ENCODE measurements at places on chromosomes 7 and 10.

DNA sequence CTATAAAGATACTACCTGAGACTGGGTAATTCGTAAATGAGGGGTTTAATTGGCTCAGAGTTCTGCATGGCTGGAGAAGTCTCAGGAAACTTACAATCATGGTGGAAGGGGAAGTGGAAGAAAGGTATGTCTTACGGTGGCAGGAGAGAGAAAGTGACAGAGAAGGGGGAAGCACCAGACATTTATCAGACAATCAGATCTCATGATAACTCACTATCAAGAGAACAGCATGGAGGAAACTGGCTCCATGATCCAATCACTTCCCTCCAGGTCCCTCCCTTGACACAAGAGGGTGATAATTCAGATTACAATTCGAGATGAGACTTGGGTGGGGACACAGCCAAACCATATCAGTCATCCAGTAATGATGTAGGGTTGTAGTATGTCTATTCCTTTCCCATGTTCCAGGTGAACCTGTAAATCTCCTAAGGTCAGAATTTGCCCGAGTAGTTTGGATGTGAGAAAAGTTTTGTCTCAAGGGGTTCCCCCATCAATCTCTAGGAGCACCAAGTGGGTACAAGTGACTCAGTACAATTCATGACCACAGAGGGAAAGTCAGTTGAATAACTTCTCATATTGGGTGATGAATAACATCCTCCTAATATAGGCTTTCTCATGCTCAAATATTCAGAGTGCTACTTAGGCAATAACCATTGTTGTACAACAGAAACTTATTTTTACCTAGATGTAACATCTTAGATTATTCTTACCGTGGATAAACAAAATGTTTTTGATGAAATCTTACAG lies 39.7 kb upstream of the MTPN start:
- no peak for ATAC-seq

GRCh38 chr10:62373639-62373994 lies 552 bp upstream of the ZNF365 start:
- no peak for ATAC-seq

DNA sequence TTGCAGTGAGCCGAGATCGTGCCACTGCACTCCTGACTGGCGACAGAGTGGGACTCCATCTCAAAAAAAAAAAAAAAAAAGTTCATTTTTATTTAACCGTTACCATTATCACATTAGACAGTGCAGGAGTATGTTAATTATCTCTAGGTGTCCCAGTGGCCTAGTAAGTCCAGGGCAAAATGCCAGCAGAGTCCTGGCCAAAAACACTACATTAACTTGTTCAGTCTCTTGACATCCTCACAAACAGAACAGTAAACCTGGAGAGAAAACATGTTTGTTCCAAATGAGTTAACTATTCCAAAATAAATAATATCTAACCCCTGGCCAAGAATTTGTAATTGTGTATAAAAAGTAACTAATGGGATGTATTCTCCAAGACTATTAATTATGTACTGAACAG lies 43.2 kb downstream of the PTPRZ1 start:
- no peak for ATAC-seq

GRCh38 chr7:15681186-15681585 lies 5.3 kb downstream of the MEOX2 start:
- no peak for ATAC-seq

DNA sequence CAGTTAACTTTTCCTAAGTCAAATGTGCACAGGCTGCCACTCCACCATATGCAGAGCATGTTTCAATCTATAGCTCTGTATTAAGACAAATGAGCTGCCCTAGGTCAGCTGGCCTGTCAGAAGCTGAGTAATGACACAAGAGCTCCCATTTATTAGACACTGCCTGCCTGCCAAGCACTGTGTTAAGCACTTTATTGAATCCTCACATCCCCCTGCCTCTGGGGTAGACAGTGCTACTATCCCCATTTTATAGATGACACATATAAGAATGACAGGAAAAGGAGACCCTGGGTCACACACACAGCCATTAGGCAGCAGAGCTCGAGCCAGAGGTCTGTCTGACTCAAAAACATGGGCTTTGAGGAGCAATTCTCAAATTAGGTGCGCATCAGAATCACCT lies 179.8 kb upstream of the PDE1C start:
- no peak for ATAC-seq

GRCh38 chr10:49518982-49519578 lies 19.8 kb downstream of the ERCC6 start:
- ATAC-seq = no peak

- ATAC-seq = no peak
Observed at GRCh38 chr7:30436046-30436445, 42.5 kb downstream of the NOD1 start.

DNA sequence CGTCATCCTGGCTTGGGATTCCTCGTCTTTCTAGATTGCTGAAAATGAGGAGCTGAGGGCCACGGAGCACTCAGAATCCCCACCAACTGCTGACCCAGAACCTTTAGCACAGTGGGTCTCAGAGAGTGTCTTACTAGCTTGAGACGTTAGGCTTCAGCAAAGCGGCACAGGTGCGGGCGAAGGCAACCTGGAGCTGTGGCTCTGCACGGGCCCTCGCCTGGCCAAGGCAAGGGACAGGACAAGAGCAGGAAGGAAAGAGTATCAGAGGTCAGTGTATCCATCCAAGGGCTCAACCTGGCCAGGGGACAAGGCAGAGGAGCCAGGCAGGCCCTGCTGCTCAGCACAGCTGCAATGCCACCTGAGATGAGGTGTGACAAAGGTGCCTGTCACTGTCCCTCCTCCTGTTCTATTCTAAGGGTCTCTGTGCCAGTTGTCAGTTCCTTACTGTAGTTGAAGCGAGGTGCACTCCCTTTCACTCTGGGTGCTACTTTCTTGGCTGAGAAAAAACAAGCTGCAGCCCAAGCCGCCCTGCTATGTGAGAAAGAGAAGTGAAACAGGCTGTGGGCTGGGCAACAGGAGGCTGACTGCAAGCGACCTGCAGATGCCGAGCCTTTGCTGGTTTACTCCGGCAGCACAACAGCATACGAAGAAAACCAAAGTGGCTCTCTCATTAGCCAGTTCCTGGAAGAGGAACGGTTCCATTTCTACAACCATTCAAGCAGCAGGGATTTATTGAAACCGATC lies 33.3 kb upstream of the KDM7A start:
- ATAC-seq = no peak

- no peak for ATAC-seq
Observed at GRCh38 chr7:18064242-18064838, 36.7 kb upstream of the PRPS1L1 start.

DNA sequence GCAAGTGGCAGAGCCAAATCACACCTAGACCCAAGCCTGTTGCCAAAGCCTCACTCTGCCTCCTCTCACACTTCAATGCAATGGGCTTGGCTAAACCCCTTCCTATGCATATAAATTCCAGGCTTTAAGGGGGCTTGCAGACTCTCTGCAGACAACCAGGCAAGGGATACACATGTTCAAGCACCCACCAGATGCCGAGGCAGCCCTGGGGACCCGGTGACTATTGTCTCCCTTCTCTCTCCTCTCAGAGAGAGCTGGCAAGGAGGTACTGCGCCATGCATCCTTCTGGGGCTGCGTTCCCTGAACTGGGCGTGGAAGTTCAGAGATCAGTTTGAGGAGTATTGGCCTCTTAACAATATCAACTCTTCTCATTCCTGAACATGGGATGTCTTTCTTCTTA lies 131.2 kb downstream of the ARHGAP22 start:
- ATAC-seq = no peak

- no peak for ATAC-seq
Observed at GRCh38 chr10:14742815-14743214, 31.9 kb downstream of the FAM107B start.

- no peak for ATAC-seq
Observed at GRCh38 chr7:157769526-157770215, 432.9 kb downstream of the DNAJB6 start.

DNA sequence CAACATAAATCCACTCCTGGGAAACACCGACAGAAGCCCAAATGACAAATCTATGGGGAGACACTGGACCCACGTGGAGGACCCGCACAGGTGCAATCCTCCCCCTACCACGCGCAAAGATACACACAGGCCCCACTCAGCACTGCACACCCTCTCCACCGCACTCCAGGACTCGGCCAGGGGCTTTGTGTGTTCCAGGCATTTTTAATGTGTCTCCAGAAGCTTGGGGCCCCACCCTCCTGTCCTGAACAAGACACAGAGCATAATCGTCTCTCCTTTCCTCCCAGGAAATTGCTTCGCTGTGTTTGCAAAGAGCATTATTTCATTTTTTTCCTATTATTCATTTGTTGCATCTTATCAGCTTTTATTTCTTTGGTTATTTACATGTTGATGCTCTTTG lies 82.8 kb downstream of the GLI3 start:
- ATAC-seq = no peak

DNA sequence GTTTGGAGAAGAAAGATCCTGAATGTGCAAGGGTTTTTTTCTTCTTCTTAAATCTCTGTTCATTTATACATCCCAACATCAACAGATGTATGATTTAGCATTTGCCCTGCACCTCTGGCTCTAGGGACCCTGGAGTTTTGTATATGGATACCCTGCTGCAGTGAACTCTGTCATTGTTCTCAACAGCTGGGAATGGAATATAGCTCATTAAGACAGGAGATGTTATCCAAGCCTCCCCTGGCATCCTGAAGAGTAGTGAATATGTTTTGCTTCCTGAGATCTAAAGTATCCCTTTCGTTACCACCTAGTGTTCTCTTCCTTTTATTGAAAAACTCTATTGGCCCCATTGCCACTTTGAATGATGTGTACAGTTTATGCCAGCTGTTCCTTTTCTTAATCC lies 275.9 kb downstream of the EXOC4 start:
- ATAC-seq = no peak

DNA sequence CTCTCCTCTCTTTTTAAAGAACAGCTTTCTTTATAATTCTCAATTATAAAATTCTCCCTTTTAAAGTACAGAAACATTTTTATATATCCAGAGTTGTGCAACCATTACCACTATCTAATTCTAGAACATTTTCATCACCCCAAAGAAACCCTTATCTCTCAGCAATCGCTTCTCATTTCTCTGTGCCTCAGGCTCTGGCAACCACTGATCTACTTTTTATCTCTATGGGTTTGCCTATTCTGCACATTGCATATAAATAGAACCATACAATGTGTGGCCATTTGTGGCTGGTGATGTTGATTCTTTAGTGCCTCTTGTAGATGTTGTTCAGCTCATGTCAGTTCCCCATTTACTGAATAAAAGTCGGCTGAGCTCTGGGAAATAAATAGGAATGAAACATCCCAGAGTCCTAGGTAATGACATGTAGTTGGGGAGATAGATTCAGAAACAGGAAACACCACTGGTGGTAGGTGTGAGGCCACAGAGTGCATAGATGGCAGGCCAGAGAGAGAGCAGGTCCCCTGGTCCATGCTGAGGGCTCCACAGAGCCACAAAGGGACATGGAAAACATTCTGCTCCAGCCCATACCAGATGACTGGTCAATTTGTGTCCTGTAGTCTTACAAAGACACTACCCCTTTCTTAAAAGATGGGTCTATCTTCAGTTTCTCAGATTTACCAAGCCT lies 126.5 kb downstream of the PLPP4 start:
- ATAC-seq = no peak

GRCh38 chr7:31724696-31725095 lies 37.7 kb downstream of the PPP1R17 start:
- ATAC-seq = no peak

DNA sequence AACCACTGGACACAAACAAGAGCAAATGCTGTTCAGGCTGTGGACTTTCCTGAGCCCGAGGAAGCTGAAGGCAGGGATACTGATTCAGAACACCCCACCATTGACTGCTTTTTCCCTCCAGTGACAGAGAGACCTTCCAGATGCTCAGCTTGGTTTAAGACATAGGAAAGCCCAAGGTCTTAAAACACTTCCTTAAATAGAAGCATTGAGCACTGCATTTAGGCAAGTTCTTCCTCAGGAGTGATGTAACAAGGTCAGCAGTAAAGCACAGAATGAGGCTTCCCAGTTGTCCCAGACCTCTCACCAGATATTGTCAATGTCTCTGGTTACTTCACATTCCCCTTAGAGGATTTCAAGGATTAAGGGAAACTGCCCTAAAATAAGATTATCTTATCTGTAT lies 19.6 kb upstream of the CDCA7L start:
- ATAC-seq = no peak

DNA sequence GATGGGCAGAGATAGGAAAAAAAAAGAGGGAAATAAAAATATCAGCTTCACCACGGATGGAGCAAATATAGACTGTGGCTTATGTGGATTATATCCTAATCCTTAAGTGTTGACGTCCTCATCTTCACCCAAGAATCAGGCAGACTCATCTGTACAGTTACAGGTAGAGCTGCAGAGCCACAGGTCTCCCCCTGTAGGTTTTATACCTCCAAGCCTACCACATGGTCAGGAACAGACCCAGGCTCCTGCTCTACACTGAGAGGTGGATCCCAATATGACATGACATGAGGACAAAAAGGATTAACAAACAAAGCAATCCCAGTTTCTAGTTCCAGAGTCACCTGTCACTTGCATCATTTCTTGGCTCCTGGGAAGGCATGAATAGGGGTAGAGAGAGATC lies 400.8 kb downstream of the SEMA3D start:
- ATAC-seq = no peak

GRCh38 chr7:39615350-39615975 lies 7.9 kb upstream of the RALA start:
- no peak for ATAC-seq

GRCh38 chr10:6654571-6654970 lies 74.5 kb upstream of the PRKCQ start:
- ATAC-seq = no peak

DNA sequence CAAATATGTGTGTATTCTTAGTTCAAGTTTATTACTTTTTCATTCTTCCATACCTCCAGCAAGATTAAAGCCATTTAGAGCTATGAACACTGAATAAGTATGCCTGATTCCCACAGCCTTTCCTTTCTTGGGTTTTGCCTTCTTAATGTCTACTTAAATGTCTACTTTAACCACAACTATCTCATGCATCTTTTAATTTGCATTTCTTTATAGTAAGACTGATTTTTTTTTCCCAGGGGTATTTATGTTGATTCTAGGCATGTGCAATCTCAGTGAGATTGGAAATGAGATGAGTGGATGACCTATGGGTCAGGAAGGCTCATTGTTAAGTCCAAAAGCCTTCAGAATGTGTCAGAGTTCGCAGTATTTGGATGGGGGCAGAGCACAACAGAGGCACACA lies 3.6 kb downstream of the PCBD1 start:
- ATAC-seq = no peak

DNA sequence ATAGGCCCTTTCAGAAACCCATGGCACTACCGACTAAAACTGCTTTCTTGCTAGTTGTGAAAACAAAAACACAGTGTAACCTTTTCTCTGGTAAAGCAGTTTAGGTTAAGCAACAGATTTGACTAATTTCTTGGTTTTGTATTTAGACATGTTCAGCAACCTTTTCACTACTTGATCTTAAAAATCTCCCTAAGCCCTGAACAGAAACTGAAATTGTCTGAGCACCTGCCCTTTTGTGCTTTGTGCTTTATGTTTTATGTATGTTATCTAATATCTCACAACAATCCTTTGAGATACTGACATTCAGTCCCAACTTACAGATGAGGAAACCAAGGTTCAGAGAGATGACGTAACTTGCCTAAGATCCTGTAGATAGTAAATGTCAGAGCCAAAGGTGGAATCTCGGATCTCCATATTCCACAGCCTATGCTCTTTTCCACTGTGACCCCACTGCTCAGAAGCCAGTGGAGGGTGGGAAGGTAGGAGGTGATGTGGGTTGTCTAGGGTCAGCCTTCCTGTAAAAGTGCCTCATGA lies 146.6 kb downstream of the LCOR start:
- no peak for ATAC-seq

Measured in gastroesophageal sphincter (tissue), 4 donors.